H9 (cell line): ENCODE measurements at places on chromosomes 5 and 9. TPM values are rescaled to one million over a fixed set of nuclear protein-coding genes. Genes with fewer than 3 reads are reported as not detected.

Gene REEP2
- total RNA-seq: 44.3 and 49.0 TPM in 2 replicates

Gene TAF11L10
- not detected in 2 replicates for total RNA-seq

Gene MORN5
- not detected in 2 replicates for total RNA-seq

Gene PANK3
- total RNA-seq: 79.4 and 82.6 TPM in 2 replicates

Gene RXRA
- 29.9 and 30.1 TPM in 2 replicates for total RNA-seq

DNA sequence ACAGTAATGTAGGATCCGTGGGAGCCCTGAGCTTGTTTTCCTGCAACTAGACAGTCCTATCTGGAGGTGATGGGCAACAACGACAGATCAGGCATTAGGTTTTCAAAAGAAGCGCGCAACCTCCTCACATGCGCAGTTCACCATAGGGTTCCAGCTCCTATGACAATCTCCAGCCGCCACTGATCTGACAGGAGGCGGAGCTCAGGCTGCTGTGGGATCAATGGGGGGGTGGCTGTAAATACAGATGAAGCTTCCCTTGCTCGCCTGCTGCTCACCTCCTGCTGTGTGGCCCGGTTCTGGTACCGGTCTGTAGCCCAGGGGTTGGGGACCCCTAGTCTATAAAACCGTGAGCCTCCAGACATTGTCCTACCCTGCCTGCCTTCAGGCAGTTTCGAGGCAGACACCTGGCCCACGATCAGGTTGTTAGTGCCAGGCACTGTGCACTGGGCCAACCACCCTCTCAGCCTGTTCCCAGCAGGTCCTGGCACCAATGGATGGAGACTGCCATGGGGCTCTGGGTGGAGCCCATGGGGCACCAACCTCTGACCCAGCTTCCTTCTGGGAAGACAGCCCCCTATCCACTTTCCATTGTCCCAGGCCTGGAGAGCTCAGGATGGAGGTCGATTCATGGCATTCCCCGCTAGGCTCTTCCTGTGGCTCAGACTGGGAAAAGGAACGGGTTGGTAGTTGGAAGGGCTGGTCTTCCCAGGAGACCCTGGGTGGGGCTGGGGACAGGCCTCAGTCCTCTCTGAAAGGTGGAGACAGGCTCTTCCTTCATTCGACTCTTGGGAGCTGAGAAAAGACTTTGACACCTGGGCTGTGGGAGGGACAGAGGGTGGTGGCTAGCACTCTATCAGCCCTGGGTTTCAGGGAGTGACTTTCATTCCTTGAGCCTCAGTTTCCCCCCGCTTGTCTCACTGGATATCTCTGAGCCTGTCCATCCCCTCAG, 1.7 kb downstream of the ENDOG start:
- no peak for DNase-seq

GRCh38 chr5:126561908-126562307, 33.1 kb downstream of the ALDH7A1 start:
- DNase-seq: no peak
